T47D (cell line): ENCODE measurements at places on chromosomes 2 and 18.

GRCh38 chr2:213187386-213187785 lies 36.0 kb upstream of the IKZF2 start:
- no peak for DNase-seq

DNA sequence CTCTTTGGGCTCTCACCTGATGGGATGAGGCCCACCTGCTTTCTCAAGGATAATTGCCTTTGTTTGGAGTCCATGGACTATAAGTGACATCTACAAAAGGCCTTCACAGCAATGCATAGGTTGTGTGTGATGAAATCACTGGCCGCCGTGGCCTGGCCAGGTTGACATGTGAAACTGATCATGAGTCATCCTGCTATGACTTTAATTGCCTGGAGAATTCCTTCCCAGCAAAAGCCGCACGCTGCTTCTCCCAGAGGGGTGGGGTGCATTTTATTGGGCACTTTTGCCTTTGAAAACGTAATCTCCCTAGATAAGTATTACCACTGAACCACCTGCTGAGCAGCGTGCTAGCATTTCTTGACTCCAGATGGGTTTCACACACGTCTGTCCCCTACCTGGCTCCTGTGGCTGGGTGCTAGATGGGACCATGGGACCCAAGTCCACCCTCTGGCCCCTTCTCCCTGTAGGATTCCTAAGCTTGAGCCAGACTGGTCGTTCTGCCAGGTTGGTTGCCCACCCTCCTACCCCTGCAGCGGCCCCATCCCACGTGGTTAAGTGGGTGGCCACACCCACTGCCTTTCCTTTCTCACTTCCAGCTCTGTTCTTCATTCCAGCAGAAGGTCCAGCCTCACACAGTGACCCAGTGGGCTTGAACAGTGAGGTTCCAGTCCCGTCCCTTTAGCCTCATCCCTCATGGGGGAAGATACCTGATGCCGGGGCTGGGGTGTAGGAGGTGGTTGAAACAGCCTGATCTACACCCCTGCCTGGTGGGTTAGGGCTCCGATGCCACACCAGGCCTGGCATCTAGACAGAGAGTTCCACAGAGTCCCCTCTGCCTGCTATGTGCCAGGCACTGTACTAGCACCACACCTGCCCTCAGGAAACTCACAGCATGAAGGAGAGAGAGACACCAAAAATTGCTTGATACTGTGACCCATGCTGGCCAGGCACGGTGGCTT lies 89.6 kb downstream of the GBX2 start:
- no peak for DNase-seq

GRCh38 chr2:235445116-235445515 lies 48.7 kb upstream of the AGAP1 start:
- DNase-seq, result no peak

DNA sequence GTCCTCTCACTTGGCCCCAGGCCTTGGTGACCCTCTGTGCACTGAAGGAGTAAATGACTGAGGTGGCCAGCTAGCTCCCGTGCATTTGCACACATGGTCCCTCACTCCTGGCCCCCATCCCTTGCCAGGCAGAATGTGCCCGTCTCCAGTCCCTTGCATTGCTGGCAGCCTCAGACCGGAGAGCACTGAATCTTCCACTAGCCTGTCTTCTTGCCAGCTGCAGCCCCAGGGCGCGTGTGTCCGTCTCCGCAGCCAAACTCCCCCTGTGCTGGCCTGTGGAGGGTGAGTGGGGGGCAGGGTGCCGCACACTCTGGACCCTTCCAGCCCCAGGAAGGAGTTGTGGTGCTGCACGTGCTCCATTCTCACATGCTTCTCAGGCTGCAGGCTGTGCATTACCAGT lies 35.9 kb downstream of the INPP4A start:
- DNase-seq, result no peak

DNA sequence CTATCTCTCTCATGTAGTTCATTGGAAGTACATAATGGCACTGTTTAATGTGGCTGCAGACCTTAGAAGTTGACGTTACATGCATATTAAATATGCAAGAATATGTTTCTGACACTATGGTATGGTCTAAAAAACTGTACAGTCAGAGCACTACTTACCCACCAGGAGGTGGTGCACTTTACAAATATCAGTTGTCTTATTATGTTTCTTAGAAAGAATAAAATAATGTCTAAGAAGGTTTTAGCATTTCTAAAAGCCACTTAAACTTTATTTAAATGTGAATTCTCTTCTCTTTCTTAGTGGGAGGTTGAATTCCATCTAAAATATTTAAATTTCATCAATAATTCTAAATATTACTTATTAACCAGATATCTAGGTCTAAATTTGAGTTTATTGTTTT lies 4.3 kb downstream of the TMEFF2 start:
- peak; percentile 18 for DNase-seq

DNA sequence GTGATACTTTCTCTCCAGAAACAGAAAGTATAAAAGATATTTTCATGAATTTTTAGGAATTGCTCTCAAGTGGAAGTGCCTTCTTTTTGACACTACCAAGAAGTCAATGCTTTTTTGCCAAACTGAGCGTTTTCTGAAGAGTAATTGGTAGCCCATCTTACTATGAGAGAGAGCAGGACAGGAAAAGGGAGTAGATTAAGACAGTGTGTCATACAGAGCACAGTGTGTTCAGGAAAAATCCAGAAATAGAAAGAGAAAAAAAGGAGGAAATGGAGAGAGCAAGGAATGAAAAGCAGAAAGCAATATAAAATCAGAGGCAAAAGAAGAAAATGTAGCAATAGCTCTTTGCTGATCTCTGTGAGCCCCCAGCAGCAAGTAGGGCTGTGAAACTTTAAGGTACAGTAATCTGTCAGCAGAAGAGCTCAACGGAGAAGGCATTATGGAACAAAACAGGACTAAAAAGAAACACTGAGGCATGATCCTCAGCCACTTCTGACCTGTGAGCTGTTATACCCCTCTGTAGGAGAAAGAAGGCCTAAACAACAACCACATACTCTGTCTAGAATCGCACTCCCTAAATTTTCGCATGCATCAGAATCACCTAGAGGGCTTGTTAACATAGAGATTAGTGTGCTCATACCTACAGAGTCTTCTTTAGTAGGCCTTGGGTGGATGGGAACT lies 15.0 kb upstream of the PGAP1 start:
- no peak for DNase-seq

DNA sequence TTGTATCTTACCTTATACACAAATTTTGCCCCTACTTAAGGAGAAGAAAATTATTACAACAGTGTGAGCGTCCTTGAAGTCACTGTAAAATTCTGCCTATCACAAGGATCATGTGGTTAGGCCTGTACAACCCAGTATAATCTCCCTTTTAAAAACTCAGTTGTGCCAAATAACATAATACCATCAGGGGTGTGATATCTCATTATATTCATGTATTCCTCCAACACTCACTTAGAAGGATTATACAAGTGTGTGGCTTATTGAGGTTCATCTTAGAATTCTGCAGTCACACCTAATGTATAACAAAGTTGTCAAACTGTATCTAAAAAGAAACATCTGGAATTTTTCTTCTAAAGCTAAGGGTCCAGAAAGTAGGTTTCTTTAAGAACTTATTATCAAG lies 998.8 kb upstream of the LRRTM1 start:
- no peak for DNase-seq

DNA sequence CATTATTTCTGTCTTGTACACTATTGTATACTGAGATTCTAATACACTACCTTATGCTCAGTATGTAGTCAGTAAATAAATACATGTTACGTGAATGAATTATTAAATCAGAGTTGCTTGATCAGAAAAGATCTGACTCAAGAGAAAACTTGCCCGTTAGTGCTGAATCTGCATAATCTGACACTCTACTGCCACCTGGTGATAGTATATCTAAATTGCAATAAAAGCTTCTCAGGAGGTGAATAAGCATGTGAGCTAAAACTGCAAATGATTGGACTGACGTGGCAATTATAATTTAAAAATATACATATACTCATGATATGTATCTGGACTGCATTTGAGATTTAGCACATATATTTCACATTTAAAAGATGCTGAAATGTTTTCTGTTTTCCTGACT lies 70.4 kb downstream of the KIAA1328 start:
- no peak for DNase-seq

GRCh38 chr18:506264-506663 lies 5.8 kb upstream of the COLEC12 start:
- no peak for DNase-seq

- DNase-seq, result no peak
Observed at GRCh38 chr2:195535911-195536522, 121.0 kb upstream of the SLC39A10 start.
